NCI-H1930 (cell line): ENCODE measurements at places on chromosomes 16 and 17.

- DNase-seq = no peak
Observed at GRCh38 chr17:28334666-28335200, 539 bp downstream of the IFT20 start.

GRCh38 chr16:85546585-85547447 is 66.3 kb upstream of the GSE1 start:
- no peak for DNase-seq

- DNase-seq = no peak
Observed at GRCh38 chr17:39002991-39003715, 36.0 kb upstream of the FBXO47 start.

DNA sequence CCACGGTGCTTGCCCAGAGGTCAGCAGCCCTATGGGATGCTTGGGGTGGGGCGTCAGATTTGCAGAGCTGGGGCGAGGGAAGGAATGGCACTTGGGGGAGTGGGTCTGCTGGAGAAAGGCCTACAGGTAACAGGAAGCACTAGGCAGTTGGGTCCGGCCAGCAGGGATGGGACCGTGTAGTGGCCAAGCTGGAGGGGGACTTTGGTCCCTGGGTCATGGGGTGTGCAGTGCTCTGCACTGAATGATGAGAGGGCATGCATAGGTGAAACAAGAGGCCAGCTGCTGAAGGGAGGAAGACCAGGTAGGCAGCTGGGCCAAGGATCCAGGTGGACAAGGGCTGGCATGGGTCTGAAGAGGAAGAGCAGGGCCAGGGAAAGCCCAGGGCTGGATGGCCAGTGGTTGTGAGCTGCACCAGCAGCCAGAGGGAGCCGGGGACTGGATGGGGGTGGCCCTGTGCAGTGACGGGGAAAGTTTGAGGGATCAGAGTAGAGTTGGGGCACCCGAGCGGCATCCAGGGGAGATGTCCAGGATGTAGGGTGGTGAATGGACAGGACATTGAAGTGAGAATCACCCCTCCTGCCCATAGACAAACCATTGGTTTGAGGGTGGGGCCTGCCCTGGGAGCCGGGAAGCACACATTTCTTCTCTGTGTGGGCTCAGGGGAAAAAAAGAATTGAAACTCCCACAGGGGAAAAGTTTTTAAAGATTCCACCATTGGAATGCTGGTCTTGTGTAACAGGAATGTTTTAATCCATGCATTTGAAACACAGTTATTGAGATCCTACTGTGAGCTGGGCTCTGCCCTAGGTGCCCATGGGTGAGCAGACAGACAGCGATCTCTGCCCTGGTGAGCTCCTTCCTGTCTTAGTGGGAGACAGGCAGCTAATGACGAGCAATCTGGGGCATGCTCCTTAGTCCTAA is 25.1 kb downstream of the RAI1 start:
- DNase-seq = no peak

DNA sequence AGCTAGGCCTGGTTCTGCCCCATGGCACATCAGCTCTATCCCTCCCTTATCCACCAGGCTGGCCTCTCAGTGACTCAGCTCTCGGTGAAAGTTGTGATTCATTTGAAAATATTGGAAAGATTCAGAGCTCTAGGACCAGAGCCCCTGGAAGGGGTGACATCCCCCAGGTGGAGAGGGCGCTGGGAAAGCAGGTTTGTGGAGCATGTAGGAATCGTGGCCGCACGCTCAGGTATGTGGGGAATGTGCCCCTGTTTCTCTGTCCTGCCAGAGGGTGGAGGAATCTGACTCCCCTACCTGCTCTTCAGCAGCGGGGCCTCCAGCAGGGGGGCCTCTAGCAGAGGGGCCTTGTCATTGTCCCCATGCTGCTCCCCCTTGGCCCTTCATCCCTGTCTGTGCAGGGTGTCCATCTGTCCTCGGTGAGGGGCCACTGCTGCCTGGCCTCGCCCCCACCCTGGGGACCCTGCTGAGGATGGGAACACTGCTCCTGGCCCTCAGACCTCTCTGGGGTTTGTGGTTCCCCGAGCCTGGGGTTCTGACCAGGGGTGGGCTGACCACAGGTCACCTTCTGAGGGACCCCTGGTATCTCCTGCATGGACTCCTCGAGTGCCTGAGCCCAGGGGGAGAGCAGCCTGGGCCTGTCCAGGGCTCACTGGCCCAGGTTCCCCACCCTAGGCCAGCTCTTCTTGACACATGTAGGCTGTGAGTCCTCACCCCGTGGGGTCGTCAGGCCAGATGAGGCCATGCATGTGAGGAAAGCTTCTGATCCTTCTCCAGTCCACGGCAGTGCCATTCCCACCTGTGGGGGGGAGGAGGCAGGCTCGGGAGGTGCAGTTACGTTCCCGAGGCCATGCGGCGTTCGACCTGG is 47.5 kb downstream of the NT5M start:
- no peak for DNase-seq

DNA sequence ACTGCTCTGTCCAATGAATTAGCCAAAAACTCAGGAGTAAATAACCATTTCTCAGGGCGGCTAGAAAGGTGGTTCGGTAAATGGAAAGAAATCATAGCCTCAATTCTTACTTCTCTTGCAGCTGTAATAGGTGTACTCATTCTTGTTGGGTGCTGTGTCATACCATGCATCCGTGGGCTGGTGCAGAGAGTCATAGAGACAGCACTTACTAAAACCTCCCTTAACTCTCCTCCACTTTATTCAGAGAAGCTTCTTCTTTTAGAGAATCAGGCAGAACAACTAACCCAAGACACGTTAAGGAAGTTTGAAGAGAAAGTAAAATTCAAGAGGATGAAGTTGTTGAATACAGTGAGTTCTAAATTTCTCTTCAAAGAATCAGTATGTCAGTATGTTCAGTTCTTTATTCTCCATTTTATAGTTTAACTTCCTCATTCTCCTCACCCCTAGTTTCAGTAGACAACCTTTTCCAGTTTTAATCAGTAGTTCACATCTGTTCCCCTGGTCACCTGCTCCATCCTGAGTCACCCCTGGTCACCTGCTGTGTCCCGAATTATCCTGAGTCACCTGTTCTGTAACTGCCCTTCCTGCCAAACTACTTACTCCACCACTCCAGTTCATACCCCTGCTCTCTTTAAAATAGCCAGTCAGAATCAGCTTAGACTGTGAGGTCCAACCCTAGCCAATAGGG is 85.9 kb downstream of the EMP2 start:
- DNase-seq = no peak

DNA sequence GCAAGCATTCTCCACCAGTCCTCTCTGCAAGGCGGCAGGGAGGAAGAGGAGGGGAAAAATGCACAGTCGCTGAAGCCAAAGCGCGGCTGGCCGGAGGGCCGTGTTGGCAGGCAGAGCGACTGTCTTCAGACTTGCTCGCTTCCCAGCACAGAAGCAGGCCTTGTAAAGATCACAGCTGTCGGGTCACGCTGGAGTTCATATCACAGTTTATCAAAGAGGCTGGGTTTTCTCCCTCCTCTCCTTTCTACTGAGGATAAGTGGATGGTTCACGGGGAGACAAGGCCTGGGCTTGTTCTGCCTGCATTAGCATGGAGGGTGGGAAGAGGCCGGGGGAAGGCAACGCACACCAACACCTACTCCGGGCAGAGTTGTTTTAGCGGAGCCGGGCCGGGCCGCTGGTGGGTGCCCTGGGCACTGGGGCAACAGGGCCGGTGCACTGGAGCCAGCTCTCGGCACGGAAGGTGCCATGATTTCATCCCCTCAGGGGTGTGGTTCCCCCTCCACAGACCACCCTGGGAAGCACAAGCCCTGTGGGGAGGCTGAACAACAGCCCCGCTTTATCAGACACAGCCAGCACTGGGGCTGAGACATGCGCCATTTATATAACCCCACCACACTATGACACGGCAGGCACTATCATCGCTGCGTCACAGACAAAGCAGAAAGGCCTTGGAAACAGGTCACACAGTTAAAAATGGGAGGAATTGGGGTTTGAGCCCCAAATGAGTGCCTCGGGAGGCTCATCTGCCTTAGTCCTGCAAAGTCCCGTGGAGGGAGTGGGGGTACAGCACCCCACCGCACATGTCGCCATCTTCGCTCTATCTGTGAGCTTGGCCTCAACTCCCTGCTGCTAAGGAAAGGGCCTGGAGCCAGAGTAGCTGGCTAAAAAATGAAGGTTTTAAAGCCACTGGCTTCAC is 40.3 kb upstream of the MTSS2 start:
- no peak for DNase-seq

DNA sequence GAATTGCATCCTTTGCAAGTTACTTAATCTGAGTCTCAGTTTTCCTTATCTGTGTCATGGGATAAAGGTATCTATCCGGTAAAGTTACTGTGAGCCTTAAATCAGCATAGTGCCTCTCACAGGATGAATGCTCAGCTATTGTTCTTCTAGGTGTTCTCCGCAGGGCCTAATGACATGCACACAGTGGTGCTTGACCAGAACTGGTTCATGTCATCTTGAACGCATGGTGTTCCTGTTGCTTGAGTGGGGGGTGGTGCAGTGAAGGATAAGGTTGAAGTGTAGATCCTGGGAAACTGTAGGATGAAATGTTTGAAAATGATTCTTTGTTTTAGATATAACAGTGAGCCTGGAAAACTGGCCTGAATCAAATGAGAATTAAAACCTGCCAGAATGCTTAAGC is 4.0 kb downstream of the KRT40 start:
- DNase-seq = no peak

- no peak for DNase-seq
Observed at GRCh38 chr17:66713533-66714042, 121.3 kb upstream of the CACNG5 start.

GRCh38 chr17:68228817-68229570 is 18.8 kb upstream of the AMZ2 start:
- DNase-seq = no peak

GRCh38 chr17:43524945-43525575 is 21.1 kb downstream of the ETV4 start:
- no peak for DNase-seq

GRCh38 chr16:86157616-86158247 is 258.8 kb downstream of the IRF8 start:
- DNase-seq = no peak

DNA sequence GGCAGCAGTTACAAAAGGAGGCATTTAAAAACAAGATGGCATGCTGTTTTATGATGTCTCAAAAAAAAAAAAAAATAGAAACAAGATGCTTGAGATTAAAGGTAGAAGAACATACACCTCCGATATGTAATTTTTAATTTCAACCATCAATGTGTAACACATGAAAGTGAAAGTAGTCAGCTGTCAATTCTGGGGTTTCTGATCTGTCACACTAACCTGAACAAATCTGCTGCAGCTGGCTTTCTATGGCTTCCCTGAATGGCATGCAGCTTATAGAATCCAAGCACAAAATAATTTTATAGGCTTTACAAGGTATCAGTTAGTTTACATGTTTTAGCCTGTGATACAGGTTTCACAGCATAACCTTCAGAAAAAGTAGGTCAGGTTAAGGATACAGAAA is 13.5 kb downstream of the GLYR1 start:
- DNase-seq = no peak

- no peak for DNase-seq
Observed at GRCh38 chr16:81646561-81646960, 132.5 kb upstream of the PLCG2 start.

- no peak for DNase-seq
Observed at GRCh38 chr16:68402748-68403040, 45.6 kb downstream of the SMPD3 start.

GRCh38 chr17:80604670-80605010 is 60.0 kb downstream of the RPTOR start:
- DNase-seq = no peak

GRCh38 chr17:39926588-39927100 is 757 bp downstream of the ORMDL3 start:
- DNase-seq = no peak

- no peak for DNase-seq
Observed at GRCh38 chr17:21034340-21035235, 8.2 kb downstream of the USP22 start.

- DNase-seq = peak; percentile 16
Observed at GRCh38 chr16:89004209-89004831, 27.3 kb upstream of the CBFA2T3 start.

GRCh38 chr16:89119661-89120141 is 26.0 kb downstream of the ACSF3 start:
- no peak for DNase-seq

DNA sequence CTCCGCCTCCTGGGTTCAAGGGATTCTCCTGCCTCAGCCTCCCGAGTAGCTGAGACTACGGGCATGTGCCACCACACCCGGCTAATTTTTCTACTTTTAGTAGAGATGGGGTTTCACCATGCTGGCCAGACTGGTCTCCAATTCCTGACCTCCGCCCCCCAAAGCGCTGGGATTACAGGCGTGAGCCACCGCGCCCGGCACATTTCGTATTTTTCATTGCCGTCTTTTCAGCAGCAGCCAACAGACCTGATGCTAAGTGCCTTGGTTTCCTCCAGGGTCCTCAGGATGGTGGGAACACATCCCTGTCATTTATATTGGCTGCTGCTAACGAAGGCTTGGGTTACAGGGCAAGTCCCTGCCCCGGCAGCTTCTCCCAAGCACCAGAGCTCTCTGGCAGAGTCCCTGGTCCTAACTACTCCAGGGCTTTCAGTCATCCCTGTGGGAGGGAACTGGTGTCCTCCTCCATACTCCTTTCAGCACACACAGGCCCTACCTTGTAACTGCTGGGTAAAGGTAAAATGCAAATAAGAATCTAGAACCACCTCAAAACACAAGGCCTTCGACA is 1.5 kb upstream of the RNF157 start:
- no peak for DNase-seq

DNA sequence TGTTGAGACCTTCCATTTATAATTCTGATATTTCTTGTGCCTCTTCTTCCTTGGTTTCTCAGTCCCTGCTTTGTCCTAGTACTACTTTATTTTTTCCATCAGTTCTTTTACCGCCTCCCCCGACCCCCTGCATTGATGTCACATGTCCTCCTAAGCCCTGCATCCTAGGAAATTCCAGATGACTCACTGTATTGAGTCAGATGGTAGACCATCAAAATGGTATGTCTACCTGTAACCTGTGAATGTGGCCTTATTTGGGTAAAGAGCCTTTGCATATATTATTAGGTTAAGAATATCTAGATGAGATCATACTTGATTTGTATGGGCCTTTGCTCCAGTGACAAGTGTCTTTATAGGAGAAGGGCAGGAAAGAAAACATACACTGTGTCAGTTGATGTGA is 515.3 kb upstream of the CA10 start:
- no peak for DNase-seq

DNA sequence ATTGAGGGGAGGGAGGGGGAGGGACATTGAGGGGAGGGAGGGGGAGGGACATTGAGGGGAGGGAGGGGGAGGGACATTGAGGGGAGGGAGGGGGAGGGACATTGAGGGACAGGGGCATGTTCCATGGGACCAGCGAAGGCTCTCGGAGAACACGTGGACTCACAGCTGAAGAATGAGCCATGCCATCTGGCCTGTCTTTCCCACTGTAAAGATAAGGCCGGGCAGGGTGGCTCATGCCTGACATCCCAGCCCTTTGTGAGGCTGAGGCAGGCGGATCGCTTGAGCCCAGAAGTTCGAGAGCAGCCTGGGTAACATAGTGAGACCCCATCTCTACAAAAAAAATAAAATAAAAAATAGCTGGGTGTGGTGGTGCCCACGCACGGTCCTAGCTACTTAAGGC is 32.5 kb downstream of the RPH3AL start:
- no peak for DNase-seq
